Stimulated activated CD4-positive, alpha-beta T cell treated with anti-CD3 and anti-CD28 coated beads, TNF-alpha, amount 100 ng/mL, for 48 hours (primary cell): ENCODE measurements at places on chromosomes 4 and X.

- DNase-seq, result no peak
Measured at GRCh38 chrX:11739776-11740175, 18.3 kb upstream of the MSL3 start.

DNA sequence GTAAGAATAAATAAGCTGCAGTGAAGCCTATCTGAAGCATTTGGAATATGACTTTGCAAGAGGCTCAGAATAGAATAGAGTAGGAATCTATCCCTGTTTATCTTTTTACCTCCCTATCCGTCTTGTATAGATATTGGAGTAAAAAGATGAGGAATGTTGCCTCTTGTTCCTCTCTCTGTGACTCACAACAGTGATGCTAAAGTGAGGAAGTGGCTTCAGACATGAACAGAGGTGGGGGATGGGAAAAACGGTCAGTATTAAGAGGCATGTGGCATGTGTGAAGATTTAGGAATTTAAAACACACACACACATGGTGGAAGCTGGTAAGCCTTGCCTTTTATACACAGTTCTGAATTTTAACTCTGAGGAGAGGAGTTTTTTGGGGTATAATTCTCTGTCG, 3.8 kb upstream of the DCAF4L1 start:
- no peak for DNase-seq

DNA sequence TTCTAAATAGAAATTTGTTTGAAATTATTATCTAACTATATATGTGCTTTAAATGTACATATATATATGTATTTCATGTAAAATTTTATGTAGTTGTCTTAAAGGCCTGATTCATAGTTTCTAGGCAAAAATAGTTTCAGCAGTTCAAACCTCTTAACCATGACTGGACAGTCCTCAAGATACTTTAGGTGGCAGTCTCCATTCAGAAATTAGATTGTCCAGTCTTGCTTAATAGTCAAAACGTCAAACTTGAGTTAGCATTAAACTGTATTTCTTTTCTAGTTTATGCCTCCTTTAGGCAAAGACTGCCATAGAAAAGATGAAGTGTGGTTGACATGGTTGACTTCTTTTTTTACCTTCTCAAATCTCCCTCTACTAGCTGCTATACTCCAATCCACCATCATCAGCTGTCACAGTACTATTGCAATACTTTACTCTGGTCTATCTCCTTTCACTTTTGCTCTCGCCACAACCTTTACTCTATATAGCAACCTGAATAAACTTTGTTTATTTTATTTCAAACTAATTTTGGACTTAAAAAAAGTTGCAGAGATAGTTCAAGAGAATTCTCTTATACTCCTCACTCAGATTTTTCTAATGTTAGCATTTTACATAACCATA, 395.6 kb upstream of the DIPK2B start:
- DNase-seq, result no peak

- DNase-seq, result no peak
Measured at GRCh38 chr4:8690216-8691150, 97.9 kb downstream of the CPZ start.

GRCh38 chrX:134313418-134313817, 76.4 kb downstream of the CCDC160 start:
- no peak for DNase-seq

- no peak for DNase-seq
Measured at GRCh38 chr4:74344031-74344430, 20.9 kb upstream of the EREG start.

DNA sequence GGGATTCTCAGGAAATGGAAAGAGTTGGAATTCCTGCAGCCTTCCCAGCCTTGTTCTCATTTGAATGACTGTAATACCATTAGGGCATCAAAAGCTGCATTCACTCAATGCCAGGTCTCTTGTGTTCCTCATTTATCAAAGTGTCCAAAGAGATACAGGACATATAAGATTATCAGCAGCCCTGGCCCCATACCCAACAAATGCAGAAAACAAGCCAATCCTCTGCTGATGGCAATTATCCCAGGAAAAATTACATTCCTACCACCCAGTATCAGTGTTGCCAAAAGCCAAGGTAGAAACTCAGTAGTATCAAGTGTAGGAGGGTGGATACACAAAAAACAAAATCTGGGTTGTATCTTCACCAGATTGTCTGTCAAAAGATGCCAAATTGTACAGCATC, 18.5 kb upstream of the ASB5 start:
- DNase-seq, result no peak

DNA sequence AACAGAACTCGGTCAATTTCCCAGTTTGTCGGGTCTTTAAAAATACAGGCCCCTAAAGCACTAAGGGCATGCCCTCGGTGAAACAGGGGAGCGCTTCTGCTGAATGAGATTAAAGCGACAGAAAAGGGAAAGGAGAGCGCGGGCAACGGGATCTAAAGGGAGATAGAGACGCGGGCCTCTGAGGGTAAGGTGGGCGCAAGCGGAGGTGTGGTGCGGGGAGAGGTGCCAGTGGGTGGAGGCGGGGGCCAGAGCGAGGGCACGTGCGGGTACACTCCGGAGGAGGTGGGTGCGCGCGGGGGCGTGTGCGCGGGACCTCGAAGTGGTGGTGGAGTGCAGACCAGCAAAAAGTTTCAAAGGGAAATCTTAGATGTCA, 787 bp upstream of the TET2 start:
- no peak for DNase-seq

DNA sequence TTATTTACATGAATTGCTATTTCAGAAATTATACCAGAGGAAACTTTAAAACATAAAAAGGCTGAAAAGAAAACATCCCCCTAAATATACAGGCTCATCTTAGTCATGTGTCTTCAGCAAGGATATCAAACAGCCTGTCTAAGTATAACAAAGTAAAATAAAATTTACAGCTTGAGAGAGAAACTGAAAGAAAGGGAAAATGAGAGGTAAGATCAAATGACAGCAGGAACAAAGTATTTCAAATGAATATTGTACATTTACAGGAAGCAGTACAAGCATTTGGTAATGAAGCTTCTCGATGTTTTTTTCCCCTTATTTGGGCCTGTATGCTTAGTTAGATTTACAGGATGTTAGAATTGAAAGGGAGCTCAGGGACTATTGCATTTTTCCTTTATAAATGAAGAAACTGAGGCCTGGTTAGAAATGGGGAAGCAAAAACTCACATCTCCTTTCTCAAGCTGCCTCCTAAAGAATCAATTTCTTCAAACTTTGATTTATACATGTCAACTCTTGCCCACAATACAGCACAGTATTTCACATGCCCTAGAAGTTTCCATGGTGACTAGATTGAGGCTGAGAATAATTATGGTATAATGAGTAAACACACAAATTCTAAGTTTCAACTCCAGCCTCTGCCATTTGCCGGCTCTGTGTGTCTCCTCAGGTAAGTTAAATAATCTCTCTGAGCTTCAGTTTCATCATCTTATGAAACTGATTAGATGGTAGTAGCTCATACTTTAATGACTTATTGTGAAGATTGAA, 29.3 kb downstream of the DAPP1 start:
- no peak for DNase-seq

DNA sequence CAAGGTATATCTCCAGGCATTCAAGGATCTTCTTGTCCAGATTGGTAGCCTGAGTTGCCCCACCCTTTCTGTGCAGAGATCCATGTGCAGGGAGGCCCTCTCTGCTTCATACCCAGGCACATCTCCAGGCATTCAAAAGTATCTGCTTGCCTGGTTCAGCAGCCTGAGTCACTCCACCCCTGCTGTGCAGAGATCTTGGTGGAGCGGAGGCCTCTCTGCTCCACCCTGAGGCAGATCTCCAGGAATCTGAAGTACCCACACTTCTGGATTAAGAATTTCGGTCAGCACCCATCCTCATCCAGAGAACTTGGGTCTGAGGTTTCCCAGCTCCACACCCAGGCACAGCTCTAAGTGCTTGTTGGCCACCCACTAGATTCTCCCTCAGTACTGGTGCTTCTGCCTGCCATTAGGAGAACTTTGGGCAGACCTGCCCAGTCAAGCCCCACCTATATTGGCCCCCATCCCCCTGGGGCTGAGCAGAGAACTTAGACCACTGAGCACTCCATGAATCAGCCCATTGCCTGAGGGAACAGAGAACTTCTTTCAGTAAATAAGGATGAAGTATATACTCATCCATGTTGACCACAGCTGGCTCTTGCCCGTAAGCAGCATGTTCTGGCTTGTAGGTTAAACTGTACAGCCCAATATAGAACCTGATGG, 199.5 kb upstream of the ZCCHC13 start:
- no peak for DNase-seq

GRCh38 chr4:94757192-94758140, at the start of gene BMPR1B:
TSS of gene BMPR1B (plus strand) at chr4:94757955. CDS start at chr4:95104425, 346,470 bp downstream.
- DNase-seq, result no peak

GRCh38 chrX:99588936-99589335, 821.1 kb downstream of the PCDH19 start:
- DNase-seq, result no peak

- DNase-seq, result no peak
Measured at GRCh38 chr4:165502916-165503907, 124.4 kb downstream of the CPE start.

GRCh38 chr4:4443821-4444220, 56.9 kb downstream of the NSG1 start:
- no peak for DNase-seq

- no peak for DNase-seq
Measured at GRCh38 chr4:73978886-73979285, 2.9 kb downstream of the PF4 start.

- DNase-seq, result no peak
Measured at GRCh38 chr4:139884438-139884837, 218.8 kb downstream of the MGST2 start.

GRCh38 chr4:154946113-154946512, 165.0 kb downstream of the RBM46 start:
- no peak for DNase-seq

DNA sequence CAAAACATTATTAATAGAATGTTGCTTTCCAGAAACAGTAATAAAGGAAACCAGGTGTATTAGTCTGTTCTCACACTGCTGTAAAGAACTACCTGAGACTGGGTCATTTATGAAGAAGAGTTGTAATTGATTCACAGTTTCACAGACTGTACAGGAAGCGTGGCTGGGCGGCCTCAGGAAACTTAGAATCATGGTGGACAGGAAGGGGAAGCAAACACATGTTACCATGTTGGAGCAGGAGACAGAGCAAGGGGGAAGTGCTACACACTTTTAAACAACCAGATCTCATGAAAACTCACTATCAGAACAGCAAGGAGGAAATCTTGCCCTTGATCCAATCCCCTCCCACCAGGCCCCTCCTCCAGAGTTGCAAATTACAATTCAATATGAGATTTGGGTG, 815.8 kb downstream of the TRIML1 start:
- no peak for DNase-seq

- no peak for DNase-seq
Measured at GRCh38 chr4:149825336-149825735, 9.7 kb upstream of the IQCM start.

GRCh38 chrX:136067966-136068365, 79.4 kb upstream of the FHL1 start:
- DNase-seq, result no peak

DNA sequence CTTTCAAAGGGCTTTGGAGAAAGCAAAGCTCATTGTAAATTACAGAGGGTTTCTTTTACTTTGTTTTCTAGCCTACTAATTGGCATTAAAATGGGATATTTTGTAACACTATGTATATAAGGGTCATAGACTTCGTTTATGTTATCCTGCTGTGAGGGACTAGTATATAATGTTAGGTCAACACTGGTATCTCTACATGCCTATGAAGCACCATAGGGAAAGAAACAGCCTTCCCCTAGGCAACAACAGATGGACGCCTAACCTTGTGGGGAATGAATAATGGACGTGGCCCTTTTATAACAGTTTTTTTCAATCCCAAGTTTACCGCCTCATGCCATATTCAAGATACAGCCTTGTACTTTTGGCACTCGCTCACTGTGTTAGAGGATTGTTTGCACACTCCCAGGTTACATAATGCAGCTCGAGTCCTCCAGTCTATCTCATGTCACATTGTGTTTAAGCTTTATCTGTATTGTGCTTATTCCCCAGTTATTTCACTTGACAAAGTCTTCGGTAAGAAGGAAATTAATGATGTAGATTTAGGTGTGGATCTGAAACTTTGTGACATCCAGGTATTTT, 711.0 kb downstream of the RPA4 start:
- no peak for DNase-seq

- DNase-seq, result no peak
Measured at GRCh38 chrX:102067966-102068723, 57.3 kb upstream of the TCEAL2 start.

- DNase-seq, result no peak
Measured at GRCh38 chr4:124491361-124492145, 221.0 kb downstream of the ANKRD50 start.

GRCh38 chrX:154046940-154047610, 27.4 kb upstream of the IRAK1 start:
- no peak for DNase-seq

DNA sequence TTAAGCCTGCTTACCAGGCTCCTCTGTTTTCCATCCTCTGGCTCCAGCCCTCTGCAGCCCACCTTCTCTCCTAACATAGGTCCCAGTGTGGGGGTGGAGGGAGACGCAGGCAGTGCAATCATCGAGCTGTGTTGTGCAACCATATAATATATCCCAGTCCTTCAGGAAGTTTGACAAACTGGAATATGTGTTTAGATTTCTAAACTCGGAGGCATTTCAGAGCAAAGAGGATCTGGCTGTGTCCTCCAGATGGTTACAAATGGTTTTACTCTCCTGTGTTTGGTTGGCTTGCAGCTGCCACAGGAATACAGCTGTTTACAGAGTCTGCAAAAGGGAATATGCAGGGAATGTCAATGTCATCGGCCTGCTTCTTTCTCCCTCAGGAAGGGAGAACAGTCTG, 195.3 kb upstream of the LNX1 start:
- no peak for DNase-seq

DNA sequence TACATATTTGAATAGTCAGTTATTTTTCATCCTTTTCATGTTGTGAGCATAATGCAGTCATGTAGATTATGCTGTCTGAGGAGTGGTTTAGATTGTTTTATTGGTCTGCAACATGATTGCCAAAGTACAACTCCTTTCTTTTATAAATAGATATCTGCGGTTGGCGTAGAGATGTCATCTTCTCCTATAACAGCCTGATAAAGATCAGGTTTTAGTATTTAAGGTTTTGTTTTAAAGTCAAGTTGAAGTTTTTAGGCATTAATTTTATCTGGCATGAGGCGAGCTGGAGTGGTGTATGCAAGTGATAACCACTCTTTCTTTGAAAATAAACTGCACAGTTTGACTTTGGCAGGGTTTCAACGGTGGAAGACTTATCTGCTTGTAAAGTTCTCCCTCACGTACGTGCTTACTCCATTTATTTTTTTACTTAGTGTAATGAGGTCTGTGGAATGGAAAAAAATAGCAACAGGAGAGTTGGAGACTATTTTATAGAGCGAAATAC, 126.3 kb downstream of the FBXO8 start:
- DNase-seq, result no peak

- no peak for DNase-seq
Measured at GRCh38 chr4:165152527-165152926, 39.9 kb upstream of the TMEM192 start.

- DNase-seq, result no peak
Measured at GRCh38 chr4:168484626-168485025, 4.3 kb upstream of the DDX60L start.

GRCh38 chrX:115960440-115961084, 210.0 kb upstream of the AGTR2 start:
- no peak for DNase-seq

DNA sequence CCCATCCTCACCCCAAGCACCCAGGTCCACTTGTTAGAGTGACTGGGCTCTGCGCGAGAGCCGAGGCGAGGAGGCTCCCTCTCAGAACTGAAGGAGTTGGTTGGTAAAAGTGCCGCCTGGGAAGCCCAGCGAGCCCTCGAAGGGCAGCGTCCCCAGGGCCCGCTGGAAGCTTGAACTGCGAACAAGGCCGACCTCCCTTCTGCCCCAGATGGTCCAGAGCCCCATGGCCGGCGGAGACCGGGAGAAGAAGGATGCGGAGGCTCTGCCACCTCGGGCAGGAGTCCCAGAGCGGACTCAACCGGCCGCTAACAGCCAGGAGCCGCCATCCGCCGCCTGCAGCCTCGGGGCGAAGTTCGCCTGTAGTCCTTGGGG, 116.3 kb upstream of the TEX13C start:
- no peak for DNase-seq
